ENCODE measurements at places on chromosomes 13 and 19.
A peak's percentile ranks its signal among the peaks of the same experiment; 100 is the strongest.

DNA sequence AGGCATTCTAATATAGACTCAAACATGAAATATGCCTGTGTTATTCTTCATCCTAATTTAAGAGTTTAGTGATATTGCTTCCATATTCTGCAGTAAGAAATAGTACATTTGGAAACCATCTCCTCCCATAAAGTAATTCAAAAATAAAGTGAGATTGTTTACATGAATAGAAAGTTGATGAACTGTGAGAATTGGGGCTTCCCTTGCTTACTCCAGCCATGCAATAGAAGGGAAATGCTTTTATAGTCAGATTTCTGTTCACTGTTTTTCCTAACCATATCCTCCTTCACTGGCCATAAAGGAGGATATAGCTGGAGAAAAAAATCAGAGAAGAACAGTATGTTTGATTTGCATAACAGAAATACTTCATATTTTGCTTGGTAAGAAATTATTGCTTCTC, 7.8 kb downstream of the LRCH1 start:
- DNase-seq, result no peak

GRCh38 chr19:3360421-3361383, 5.7 kb upstream of the NFIC start:
- DNase-seq, result no peak

DNA sequence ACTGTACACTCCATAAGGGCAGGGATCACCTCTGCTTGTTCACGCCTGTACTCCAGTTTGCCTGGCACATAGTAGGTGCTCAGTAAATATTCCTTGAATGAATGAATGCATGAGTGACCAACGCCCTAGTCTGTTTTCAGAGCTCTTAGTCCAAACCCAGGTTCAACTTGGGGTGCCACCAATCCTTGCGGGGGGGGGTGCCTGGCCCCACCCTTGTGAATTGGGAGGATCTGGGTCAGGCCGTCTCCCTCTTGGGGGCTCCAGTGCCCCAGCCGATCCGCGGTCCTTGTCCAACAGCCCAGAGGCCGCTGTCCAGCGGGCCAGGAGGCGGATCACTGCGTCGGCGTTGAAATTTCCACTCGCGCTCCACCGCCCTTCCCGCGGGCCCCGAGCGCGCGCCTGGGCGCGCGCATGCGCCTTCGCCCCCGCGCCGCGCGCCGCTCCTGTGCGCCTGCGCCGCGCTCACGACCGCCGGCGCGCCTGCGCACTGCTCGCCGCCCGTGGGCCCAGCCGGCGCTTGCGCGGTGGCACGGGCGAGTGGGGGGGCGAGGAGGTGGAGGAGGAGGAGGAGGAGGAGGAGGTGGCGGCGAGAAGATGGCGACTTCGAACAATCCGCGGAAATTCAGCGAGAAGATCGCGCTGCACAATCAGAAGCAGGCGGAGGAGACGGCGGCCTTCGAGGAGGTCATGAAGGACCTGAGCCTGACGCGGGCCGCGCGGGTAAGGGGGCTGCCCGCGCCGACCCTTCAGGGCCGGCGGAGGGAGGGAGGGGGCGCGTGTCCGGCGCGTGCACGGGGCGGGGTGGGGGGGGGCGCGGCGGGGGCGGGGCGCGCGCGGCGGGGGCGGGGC, at the start of gene CRTC1:
TSS of gene CRTC1 (plus strand) at position 572 of the 849 bp plus-strand sequence. CDS start at position 595, 23 bp downstream.
- peak; percentile 83 for DNase-seq

DNA sequence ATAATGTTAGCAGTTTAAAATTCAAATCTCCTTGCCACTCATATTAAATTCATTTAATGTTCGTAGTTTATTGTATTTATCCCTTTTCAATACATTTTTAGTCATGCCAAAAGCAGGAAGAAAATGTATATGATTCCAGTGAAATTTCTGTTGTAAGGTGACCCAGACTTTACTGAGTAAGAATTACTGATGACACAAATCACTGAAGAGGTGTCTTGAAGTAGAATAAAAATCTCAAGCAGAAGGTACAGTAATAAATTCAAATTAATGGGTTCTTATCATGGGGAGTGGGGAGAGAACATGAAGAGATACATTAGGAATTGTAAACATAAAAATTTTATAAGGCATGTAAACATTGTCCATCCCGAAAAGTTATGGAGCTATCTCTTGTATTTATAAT, 19.9 kb downstream of the STARD13 start:
- no peak for DNase-seq

GRCh38 chr13:40992678-40993518, 26.2 kb downstream of the ELF1 start:
- no peak for DNase-seq

DNA sequence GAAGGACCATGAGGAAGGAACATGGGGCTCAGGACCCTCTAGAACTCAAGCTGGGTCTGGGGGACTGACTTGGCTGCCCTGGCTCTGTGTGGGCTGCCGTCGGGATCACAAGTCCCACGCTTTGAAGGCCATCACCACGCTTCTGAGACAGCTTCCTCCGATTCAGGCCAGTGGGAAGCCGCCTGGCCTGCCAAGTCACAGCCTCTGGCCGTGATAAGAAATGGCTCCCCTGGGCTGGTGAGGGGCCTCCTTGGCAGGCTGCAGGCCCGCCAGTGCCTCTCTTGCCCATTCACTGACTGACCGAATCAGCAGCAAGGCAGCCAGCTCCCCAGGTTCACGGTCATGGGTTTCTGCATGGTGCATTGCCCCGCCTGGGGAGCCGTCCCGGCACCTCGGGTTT, 48.8 kb downstream of the COMP start:
- no peak for DNase-seq

DNA sequence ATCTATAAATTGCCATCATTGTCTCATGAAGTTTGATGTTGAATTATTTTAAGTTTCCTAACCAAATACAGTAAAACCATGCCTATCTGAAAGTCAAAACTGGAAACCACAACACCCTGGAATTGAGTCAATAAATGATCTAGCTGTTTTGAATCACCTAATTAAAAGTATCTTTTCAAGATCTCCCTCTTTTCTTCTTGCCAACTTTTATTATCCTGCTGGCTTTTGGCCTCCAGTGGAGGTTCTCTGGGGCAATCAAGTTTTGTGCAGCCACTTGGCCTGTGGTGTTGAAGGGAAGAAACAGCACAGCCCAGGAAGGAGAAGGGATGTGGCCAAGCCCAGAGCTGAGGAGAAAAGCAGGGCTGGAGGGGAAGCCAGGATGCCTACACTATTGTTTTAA, 255.4 kb downstream of the COG6 start:
- no peak for DNase-seq

- no peak for DNase-seq
These were observed 126.8 kb upstream of the IRS2 start for GRCh38 chr13:109913186-109913585.
